ENCODE measurements at places on chromosomes 16 and 17. TPM values are rescaled to one million over a fixed set of nuclear protein-coding genes. Genes with fewer than 3 reads are reported as not detected.

Gene SPATA22
- not detected for total RNA-seq

Gene HCRT
- not detected for total RNA-seq

Gene AOC3
- 1.4 TPM for total RNA-seq

Gene SCNN1B
- 0.68 TPM for total RNA-seq

Gene TMEM235
- total RNA-seq = not detected

Gene SLC26A11
- total RNA-seq = 13.4 TPM

Gene NPTX1
- 210 TPM for total RNA-seq

Gene WFIKKN2
- not detected for total RNA-seq
